ENCODE measurements at places on chromosomes 12 and 14. TPM values are rescaled to one million over a fixed set of nuclear protein-coding genes. Genes with fewer than 3 reads are reported as not detected.

GRCh38 chr12:77013091-77013490 is 52.3 kb downstream of the E2F7 start:
- DNase-seq, result no peak

GRCh38 chr12:42987216-42987650 is 397.7 kb upstream of the PRICKLE1 start:
- no peak for DNase-seq

Gene PCED1B
- 92.5 TPM for total RNA-seq

DNA sequence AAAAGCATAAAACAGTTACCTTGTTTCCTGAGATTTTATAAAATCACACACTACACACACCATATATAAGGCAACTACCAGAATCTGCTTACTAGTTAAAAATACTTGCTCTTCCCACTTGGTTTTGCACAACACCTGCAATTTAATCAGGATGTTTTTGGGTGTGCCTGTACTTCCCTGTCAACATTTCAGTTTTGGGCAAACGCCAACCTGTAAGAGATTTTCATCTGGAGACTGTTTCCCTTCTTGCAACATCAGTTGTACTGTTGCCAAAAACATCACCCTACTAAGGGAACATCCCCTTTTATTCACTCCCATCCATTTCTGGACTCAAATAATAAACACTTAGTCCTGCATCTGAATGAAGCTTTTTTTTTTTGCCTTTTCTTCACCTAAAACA is 172.3 kb downstream of the DUSP6 start:
- DNase-seq, result no peak

- no peak for DNase-seq
These were observed 221.6 kb downstream of the C12orf75 start for GRCh38 chr12:105552056-105552455.

GRCh38 chr12:131944601-131945251 is 5.0 kb upstream of the EP400 start:
- peak; percentile 51 for DNase-seq

- DNase-seq, result no peak
These were observed 1.4 kb upstream of the PCED1B start for GRCh38 chr12:47078086-47078395.

- no peak for DNase-seq
These were observed 164.8 kb downstream of the ATP23 start for GRCh38 chr12:58106195-58106594.

DNA sequence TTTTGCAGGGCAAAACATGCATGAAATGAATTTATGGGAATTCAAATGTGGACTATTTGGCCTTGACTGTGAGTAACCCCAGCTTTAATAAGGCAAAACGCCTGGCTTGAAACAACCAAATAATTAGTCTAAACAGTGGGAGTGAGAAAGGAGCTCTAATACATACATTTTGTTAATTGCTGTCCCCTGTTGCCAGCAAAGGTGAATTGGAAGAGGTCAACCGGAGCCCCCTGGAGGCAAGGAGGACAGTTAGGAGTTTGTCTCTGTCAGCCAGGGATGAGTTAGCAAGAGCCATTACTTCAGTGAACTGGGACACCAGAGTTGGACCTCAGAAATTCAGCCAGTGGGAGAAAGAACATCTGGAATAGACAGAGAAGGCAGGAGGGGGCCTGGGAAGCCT is 17.4 kb downstream of the KRT76 start:
- DNase-seq, result no peak

DNA sequence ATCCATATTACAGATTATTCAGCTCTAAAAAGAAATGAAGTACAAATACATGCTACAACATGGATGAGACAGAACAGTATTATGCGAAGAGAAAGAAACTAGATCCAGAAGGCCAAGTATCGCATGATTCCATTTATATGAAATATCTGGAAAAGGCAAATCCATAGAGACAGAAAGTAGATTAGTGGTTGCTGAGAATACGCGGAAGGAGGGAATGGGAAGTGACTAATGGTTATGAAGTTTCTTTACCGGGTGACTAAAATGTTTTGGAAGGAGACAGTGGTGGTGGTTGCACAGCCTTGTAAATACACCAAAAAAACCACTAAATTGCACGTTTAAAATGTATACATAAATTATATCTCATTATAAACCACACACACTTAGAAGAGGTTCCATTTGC is 12.5 kb downstream of the PRDM4 start:
- DNase-seq, result no peak

- no peak for DNase-seq
These were observed 355.6 kb downstream of the LRIG3 start for GRCh38 chr12:58564721-58565120.

Gene TAS2R8
- not detected for total RNA-seq

GRCh38 chr12:28512406-28512805 is 322.1 kb downstream of the CCDC91 start:
- DNase-seq, result no peak

Gene TCL1B
- total RNA-seq, result not detected

DNA sequence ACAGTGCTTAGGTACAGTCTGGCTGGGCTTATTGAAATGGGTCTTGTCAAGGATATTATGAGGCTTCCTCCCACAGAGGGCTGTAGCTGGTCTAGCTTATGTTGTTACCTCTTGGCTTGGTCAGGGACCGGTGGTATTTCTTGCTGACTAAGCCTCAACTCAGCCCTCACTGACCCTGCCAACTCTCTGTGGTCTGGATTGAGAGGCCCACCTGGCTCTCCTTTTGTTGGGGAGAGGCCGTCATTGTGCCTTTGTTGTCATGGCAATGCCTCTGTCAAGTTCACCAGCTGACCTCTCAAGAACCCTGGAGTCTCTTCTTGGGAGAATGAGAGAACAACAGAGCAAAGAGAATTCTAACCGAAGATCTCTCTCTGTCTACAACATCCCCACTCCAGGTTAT is 245.6 kb upstream of the NPAS3 start:
- DNase-seq, result no peak

Gene ACSM4
- total RNA-seq, result not detected

DNA sequence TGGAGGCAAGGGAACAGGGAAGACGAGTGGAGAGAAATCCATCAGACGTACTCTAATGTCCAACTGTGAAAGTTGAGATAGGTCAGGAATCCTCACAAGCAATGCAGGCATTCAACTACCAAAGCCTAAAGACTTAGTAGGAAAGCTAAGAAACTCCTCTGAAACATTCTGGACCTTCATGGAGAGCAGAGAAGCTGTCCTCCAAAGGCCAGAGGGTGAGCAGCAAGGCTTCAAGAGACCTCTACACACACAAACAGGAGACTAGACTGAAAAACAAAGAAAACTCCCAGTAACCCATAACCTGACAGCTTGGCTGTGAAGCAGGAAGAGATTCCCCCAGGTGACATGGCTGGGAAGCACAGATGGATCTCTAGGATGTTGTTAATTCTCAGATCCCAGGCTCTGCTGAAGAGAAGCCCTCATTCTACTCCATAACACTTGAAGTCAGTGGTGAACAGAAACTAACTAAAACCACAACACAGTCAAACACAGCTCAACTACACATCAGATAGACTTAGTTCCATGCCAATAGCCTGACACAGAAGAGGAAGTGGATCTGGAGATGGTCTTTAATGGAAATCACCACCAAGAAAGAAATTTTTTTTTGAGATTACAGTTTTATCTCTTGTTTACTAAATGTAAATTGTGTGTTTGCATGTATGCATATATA is 23.2 kb upstream of the LYZ start:
- no peak for DNase-seq

- no peak for DNase-seq
These were observed 211.3 kb upstream of the NOS1 start for GRCh38 chr12:117572755-117573154.

Gene MYH6
- not detected for total RNA-seq

Gene OR6C2
- not detected for total RNA-seq

DNA sequence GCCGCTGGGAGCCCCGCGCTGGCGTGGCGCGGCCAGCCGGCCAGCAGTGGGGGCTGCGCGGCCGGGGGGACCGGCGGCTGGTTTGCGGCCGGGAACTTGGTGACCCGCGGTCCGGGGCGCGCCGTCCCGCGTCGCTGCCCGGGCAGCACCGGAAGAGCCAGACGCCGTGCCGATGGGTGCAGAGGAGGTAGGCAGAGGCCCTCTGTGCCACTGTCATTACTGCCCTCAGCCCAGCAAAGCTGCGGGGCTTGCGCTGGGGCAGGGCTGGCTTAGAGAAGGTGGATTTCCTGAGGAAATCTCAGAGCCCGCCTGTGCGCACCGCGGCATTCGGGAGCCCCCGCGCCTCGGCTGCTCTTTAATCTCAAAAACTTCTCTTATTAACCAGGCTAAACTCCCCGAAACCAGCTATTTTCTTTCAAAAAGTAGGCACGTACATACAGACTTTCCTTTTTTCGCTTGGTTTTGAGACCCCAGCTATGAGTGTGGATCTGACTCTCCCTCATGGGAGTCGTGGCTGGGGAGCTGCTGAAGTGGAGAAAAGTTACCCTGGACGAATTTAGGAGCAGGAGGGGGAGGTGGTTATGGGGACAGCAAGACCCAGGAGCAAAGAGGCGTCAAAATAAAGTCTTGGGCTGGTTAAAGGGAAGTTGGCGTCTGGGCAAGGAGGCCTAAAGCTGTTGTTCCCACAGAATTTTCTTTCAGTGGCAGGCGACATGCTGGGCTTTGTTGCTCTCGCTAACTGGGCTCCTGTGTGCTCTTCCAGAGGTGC is 802 bp downstream of the SUSD6 start:
- peak; percentile 64 for DNase-seq

DNA sequence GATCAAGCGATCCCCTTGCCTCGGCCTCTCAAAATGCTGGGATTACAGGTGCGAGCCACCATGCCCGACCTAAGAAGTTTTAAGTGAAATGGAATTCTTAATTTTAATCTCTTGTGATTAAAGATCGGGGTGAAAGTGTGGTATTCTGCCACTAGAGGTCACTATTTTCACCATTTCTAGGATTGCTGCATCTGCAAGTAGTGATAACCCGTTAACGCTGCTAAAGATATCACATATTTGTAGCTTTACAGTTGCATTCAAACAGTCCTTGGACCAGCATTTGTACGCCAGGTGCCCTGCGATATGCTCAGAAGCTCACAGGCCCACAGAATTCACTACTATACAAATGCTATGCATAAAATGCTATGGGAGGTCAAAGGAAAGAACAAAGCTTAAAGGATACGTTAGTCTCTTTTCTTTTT is 19.3 kb downstream of the CCDC62 start:
- no peak for DNase-seq

DNA sequence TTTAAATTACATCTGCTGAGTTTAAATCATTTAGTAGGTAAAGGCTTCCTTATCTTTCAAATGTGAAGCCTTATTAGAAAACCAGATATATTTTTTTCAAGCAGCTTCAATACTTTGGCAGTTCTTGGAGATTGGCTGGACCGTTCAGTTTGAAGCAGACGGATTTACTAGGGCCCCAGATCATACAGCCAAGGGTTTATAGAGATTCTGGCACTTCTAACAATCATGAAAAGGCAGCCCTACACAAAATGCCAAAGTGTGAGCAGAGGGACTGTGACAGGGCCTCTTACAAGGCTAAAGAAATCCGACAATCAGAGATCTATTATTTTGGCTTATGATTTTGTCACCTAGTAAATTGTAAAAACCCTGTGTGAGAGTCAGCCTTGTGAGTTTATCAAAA is 162.8 kb upstream of the SLC38A2 start:
- no peak for DNase-seq

DNA sequence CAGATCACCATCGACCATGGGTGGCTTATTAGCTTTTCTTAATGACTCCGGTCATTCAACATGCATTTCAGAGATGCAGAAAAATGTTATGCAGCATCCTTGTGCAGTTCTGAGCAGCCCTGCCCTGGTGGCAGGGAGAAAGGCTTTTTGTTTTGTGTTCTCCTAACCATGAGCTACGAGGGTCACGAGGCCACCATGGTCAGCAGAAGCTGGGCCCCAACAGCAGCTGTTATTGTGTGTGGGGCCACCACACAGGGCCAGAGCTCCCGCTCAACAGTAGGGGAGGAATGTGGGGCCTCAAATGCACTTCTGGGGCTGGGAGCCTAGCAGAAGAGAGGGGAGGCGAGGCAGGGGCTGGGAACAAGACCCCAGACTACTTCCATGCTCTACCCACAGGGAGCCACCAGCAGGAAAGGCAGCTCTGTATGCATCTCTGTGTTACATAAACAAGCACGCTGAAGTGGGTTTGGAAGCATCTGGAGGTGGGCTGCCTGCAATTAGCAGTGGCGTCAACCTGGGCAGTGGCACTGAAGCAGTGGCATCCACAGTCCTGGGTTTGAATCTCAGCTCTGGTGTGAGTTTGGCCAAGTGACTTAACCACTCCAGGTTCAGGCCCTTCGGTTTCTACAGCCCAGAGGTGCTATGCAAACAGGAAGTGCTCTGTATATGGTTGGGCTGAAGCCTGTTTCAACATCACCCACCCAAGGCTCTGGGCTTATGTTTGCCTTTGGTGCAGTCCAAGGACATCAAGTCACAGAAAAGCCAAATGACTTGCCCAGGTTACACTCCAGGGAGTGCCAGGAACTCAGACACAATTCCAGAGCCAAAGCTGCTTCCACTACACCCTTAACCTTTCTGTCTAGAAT is 16.3 kb downstream of the GLTP start:
- DNase-seq, result no peak

DNA sequence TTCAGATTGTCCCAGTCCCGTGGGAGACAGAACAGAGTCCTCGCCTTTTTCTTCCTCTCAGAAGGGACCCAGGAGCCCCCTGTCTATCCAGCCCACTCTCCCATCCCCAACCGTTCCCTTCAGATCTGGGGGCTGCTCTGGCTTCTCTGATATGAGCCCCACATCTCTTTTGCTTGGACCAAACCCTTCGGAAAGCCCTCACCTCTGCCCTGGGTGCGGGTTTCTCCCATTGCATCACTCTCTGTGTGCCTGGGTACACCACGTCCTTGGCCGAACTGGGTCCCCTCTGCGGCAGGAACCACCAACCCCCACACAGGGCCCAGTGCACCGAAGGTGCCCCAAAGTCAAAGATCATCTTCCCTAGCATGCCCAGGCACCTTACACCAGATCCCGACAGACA is 87.8 kb downstream of the DICER1 start:
- DNase-seq, result no peak

- no peak for DNase-seq
These were observed 68.1 kb upstream of the TSPAN11 start for GRCh38 chr12:30858471-30858870.

DNA sequence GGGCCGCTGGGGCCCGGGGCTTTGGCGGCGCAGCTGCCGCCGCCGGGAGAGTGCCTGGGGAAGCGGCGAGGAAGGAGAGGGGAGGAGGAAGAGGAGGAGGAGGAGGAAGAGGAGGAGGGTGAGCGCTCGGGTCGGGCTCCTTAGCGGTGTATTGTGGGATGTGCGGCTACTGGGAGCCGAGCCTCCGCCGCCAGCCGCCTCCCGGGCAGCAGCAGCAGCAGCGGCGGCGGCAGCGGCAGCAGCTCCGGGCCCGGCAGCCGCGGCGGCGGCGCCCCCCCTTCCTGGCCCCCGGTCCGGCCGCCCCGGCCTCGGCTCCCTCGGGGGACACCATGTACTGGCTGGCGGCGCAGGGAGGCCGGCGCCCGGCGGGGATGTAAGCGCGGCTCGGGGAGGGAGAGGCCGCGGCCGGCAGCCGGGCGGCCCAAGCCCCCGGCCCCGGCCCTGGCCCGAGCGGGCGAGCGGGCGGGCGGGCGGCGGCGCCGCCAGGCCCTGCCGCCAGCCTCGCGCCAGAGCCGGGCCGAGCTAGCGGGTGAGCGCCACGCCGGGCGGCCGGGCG is at the start of gene SETD1B:
Gene SETD1B, plus strand, starts transcription at position 149 of the 556 bp plus-strand sequence. CDS start 729 bp downstream, outside the sequence.
- peak; percentile 49 for DNase-seq

GRCh38 chr12:70449074-70449752 is 83.1 kb downstream of the KCNMB4 start:
- DNase-seq, result no peak

GRCh38 chr14:33432407-33433023 is 493.8 kb downstream of the NPAS3 start:
- no peak for DNase-seq

Gene SPATS2
- 20.8 TPM for total RNA-seq

Data from activated naive CD4-positive, alpha-beta T cell treated with anti-CD3 and anti-CD28 coated beads, Interleukin-2, amount 50 U/mL, for 72 hours (primary cell).